Jurkat, Clone E6-1 (cell line): ENCODE measurements at places on chromosomes 11 and 22.

DNA sequence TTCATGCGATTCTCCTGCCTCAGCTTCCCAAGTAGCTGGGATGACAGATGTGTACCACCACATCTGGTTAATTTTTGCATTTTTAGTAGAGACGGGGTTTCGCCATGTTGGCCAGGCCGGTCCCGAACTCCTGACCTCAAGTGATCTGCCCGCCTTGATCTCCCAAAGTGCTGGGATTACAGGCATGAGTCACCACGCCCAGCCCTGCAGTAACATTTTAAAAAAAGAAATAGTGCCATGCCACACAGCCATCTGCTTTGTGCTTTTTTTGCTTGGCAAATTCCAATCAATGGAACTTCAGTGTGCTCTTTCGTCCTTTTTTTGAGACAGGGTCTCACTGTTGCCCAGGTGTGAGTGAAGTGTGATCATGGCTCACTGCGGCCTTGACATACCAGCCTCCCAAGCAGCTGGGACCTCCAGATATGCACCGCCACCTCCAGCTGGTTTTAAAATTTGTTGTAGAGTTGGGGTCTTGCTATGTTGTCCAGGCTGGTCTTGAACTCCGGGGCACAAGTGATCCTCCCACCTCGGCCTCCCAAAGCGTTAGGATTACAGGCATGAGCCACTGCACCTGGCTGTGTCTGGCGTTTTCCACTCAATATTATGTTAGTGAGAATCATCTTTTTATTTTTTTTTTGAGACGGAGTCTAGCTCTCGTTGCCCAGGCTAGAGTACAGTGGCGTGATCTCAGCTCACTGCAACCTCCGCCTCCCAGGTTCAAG, 1.8 kb upstream of the CHADL start:
- DNase-seq, result no peak

- peak; percentile 58 for DNase-seq
Observed at GRCh38 chr11:130785380-130786116, 130.7 kb downstream of the SNX19 start.

DNA sequence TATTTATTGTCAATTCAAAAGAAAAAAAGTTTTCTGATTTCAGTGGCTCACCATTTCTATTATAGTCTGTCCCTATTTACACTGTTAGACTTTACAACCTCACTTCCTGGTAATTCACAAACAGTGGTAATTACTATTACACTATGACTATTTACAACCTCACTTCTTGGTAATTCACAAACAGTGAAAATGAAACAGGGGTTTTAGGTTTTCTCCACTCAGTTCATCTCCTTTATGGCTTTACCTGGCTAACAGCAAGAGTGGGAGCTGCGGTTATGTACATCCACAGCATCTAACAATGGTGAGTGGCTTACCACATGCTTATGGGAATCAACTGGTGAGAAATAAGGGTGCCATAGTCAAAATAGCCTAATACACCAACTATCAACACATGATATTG, 166.4 kb downstream of the CASP12 start:
- no peak for DNase-seq

- no peak for DNase-seq
Observed at GRCh38 chr11:35393098-35393497, 26.3 kb downstream of the SLC1A2 start.

- no peak for DNase-seq
Observed at GRCh38 chr11:107439586-107440167, 17.9 kb downstream of the CWF19L2 start.

GRCh38 chr11:94593030-94593429, 25.9 kb downstream of the PIWIL4 start:
- no peak for DNase-seq

DNA sequence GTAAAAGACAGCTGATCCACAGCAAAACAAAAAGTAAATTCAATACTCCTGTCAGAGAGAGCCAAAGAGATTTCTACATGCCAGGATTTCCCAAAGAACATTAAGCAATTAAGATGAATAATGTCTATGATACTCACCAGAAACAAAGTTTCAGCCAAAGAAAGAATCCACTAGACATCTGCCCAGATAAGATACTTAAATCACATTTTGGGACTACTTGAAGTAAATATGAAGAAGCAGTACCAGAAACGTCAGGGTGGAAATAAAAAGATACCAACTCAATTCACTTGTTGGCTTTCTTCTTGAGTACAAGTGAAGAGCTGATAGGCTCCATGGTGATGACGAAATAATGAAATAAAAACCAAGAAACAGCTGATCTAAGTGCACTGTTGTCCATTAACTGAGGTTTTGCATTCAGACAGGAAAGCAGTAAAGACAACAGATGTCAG, 31.6 kb upstream of the ARHGAP32 start:
- DNase-seq, result no peak

DNA sequence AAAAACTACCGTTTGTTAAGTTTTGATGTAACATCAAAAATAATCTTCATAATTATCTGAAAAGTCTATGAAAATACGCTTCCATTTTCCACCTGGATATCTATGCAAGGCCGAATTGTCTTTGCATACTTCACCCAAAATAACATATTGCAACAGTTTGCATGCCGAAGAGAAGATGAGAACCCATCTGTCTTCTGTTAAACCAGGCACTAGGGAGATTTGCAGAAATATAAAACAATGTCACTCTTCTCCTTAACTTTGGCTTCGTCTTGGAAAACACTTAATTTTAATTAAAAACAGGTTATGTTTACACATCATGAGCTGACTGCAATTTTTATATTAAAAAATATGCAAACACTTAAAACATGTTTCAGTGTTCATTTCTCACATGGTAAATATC, 1325.8 kb downstream of the TBC1D22A start:
- no peak for DNase-seq

- no peak for DNase-seq
Observed at GRCh38 chr22:22745225-22746060, 101.0 kb downstream of the GGTLC2 start.

DNA sequence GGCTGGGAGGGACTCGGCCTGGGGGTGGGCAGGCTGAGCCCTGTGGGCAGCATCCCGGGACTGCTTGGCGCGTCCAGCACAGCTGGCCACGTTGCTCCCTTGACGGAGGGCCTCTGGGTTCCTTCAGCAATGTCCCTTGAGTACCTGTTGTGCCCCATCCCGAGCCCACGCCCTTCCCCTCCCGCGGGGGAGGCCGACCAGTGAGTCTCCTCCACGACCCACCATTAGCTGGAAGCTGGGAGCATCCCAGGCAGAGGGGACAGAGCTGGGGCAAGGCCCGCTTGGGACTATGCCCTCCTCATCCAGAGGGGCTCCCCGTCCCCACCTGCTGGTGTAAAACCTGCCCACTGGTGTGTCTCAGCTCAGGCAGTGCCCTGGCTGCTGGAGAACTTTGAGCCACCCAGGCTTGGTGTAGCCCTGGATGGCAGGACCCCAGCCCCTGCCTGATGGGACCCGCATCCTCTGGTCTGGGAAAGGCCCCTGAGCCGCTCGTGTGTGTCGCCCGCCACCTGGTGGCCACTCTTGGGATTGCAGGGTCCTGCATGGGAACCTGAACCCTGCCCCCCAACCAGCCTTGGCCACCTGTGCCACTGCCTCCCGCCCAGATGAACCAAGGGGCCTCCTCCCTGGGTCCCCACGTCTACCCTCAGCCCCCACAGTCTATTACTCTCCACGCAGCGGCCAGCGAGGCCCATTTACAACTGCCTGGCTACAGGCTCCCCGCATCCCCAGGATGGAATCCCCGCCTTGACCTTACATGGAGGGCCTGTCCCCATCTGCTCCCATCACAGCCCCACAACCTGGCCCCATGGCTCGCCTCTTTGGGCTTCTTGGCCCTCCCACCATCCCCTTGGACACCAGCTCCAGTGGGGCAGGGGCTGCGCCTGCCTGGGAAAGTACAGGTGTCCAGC, 16.6 kb upstream of the ARHGAP8 start:
- peak; percentile 43 for DNase-seq

GRCh38 chr11:43053638-43054412, 258.0 kb upstream of the API5 start:
- no peak for DNase-seq

DNA sequence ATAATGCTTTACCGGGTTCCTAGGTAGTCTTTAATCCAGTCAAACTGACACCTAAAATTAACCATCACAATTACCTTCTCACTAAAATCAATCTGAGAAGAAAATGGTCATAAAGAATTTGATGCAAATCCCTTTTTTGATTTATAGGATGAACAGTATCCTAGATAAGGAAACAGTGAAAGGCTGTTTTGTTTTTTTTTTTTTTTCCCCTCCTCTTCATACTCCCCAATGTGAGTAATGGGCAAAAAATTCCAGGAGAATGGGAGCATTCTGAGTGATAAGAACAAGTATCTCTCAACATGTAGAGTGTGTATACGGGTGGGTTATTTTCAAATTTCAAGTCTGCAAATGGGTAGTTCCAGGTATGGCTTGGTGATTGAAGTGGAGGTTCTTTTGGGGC, 28.4 kb downstream of the GRAMD1B start:
- no peak for DNase-seq

GRCh38 chr11:7251836-7252682, at the start of gene SYT9:
SYT9 (plus strand) TSS chr11:7251904; CDS start chr11:7252187, 283 bp downstream.
- DNase-seq, result no peak

GRCh38 chr11:113587308-113587739, 112.1 kb upstream of the DRD2 start:
- DNase-seq, result no peak

DNA sequence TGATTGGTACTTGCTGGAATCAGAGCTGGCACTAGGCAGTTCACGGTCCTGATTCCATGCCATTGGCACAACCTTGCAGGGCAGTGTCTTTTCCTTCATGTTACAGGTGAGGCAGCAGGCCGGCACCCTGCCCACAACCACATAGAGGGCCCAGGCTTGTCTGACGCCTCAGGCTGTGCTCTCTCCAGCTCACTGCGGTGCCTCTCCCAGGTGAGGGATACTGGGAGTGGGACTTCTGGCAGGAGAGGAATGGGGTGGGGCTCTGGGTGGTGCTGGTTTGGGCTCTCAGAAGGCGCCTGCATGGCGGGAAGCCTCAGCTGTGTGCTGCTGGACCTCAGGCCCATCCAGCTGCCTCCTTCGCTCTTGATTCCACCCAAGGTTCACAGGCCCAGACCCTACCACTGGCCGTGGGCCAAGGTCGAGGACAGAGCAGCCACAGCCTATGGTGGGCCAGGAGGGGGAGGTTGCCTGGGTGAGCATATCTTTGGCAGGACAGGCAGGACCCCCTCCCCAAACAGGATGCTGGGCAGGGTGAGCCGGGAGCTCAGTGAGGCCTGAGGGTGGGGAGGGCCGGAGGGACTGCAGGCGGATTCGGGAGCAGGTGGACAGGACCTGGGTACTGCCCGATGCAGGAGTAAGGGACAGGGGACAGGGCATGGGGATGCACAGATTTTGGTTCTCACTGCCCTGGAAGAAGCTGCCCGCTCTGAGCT, 7.0 kb upstream of the MPPED1 start:
- DNase-seq, result no peak

GRCh38 chr22:36329254-36330078, 58.3 kb downstream of the MYH9 start:
- peak; percentile 91 for DNase-seq

- no peak for DNase-seq
Observed at GRCh38 chr22:47450876-47451475, 688.5 kb downstream of the TBC1D22A start.

DNA sequence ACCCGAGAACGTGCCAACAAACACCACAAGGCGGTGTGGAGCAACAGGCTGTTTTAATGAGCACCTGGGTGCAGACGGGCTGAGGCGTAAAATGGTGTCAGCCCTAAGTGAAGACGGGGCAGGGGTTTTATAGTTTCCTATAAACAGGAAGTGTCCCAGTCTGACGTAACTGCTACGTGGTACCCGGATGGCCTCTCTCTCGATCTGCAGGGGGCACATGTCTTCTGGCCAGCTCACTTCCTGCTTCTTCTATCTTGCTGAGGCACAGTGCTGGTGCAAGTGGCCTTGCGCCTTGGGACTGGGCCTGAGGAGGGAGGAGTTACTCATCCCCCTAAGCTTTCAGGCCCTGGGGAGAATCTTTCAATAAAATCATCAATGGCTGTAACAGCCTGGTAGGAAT, 20.9 kb downstream of the OOSP3 start:
- DNase-seq, result no peak

GRCh38 chr11:35543481-35543880, 18.1 kb upstream of the PAMR1 start:
- no peak for DNase-seq

- no peak for DNase-seq
Observed at GRCh38 chr22:47018010-47018910, 255.8 kb downstream of the TBC1D22A start.

- DNase-seq, result no peak
Observed at GRCh38 chr11:115447273-115447864, 56.8 kb downstream of the CADM1 start.

DNA sequence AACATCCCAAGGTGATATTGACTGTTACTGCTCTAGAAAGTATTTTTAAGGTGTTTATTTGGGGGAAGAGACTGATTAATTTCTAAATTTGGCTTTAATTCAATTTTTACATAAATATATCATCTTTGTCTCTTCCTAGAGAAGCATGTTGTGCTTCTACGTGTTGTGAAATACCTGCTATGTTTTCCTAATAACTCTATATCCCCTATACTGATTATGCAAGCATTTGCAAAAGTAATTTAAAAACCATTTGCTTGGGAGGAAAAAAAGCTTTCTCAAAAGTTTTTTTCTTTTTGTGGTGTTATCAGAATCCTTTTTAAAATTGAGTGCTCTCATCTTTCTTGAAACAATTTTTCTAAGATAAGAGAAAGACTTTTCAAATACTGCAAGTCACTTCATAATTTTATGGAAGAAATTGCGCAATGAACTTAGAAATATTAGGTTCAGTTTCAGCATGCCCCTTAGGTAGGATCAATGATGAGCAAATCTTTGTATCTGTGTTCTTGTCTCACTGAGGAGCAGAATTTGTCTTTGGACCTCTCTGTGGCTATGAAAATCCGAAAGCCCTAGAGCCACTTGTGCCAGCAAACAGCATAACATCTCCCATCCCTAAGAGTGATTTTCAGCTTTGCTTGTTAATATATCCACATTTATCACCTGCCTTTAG, 7.4 kb upstream of the BLID start:
- DNase-seq, result no peak

- no peak for DNase-seq
Observed at GRCh38 chr11:131544591-131544990, 174.2 kb downstream of the NTM start.

DNA sequence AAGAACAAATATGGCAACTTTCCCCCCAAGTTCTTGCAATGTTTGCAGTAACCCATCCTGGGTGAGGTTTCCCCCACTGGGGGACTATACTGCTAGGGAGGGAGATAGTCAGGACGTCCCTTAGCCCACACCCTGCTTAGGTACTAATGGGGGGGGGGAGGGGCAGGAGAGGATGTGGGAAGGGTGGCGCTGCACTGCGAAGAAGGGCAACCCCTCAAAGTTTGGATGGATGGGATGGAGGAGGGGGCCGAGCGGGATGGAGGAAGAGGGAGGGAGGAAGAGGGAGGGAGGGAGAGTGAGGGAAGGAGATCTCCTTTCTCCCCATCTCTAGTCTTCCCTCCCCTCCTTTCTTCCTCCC, 100.6 kb upstream of the HSD17B12 start:
- DNase-seq, result no peak

- no peak for DNase-seq
Observed at GRCh38 chr11:118514103-118514502, 13.2 kb upstream of the TTC36 start.

- no peak for DNase-seq
Observed at GRCh38 chr22:42848941-42849550, 8.0 kb downstream of the ARFGAP3 start.
